Calu3 (cell line): ENCODE measurements at places on chromosomes 5 and 9. TPM values are rescaled to one million over a fixed set of nuclear protein-coding genes. Genes with fewer than 3 reads are reported as not detected.

DNA sequence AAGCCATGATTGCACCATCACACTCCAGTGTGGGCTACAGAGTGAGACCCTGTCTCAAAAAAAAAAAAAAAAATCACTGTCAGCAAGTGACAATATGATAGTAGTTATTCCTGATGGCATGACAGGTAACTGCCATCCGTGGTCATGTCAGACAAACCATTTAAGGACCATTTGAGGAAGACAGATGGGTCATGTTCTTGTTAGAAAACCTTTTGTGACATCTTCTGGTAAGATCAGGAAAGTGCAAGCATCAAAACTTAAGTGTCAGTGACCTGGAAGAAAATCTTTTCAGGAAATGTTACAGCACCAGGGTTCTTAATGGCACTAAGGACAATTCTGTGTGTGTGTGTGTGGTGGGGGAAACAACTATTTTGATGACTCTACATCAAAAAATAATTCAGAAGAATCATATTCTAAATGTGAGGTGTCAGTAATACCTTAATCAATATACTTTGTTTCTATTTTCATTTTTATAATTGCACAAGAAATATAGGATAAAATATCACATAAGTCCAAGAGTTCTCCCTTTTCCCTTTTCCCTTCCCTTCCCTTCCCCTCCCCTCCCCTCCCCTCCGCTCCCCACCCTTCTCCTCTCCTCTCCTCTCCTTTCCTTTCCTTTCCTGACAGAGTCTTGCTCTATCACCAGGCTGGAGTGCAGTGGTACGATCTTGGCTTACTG, 17.8 kb downstream of the SLC38A9 start:
- DNase-seq: no peak
- H3K36me3 ChIP-seq: peaks cover 5% of the 10 kb centered on the region
- H3K27me3 ChIP-seq: no peaks in the 10 kb centered on the region
- peaks cover 14% of the 10 kb centered on the region for H3K4me1 ChIP-seq
- H3K4me3 ChIP-seq: no peak overlapping the region
- H3K27ac ChIP-seq: no peak overlapping the region

The CYSRT1 gene
- 3.0 and 3.6 TPM in 2 replicates for total RNA-seq

The PCDHGC4 gene
- total RNA-seq: 1.2 and 2.2 TPM in 2 replicates

DNA sequence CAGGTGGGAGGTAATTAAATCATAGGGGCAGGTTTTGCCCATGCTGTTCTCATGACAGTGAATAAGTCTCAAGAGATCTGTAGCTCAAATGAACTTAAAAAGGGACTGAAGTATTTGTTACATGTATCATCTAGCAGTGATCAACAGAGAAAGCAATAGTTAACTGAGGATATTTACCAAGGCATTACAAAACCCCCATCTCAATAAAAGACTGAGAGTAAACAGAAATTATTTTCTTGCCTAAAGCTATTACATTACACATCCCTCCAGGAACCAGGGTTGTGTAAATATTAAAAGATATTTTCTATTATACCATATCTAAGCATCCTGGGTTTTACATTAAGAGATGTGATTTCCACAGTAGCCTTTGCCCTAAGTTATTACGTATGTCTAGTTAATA, 169.9 kb downstream of the CTNND2 start:
- H3K4me1 ChIP-seq: peaks cover 37% of the 10 kb centered on the region
- no peak overlapping the region for H3K27ac ChIP-seq
- DNase-seq: no peak
- H3K4me3 ChIP-seq: peak overlapping the region; percentile 18
- H3K27me3 ChIP-seq: no peaks in the 10 kb centered on the region

DNA sequence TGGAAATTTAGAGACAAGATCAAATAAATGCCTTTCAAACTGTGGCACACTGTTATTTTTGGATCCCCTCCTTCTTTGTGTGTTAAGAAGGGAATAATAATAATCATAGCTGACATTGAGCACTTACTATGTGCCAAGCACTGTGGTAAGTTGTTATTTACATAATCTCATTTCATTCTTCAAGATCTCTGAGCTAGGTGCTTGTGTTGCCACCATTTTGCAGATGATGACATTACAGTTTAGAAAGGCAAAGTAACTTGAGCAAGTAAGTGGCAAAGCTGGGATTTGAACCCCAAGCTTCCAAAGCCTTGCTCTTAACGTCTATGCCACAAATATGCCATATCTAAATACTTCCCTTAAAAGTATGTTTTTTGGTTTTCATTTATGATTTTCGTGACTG, 121.8 kb upstream of the TMEM161B start:
- no peaks in the 10 kb centered on the region for H3K36me3 ChIP-seq
- H3K4me1 ChIP-seq: no peaks in the 10 kb centered on the region
- H3K4me3 ChIP-seq: no peak overlapping the region
- peaks cover 13% of the 10 kb centered on the region for H3K27me3 ChIP-seq

The LCN2 gene
- 2,733 and 4,208 TPM in 2 replicates for total RNA-seq
